ENCODE measurements at places on chromosomes 11 and 22.

DNA sequence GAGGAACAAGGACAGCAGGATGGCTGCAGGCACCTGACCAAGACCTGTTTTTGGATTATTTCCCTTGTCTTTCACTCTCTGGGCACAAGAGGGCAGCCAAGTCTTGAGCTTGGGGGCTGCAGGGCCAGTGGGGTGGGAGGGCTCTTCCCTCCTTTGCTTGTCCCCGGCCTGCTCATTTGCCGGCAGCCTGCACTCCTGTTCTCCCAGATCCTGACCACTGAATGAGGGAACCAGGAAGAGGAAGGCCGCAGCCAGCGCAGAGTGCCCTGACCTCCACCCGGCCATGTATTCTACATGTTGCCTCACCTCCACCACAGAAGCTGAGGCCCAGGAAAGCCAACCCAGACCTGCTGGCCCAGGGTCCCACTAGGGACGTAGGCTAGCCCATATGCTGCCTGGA, 15.5 kb upstream of the NNMT start:
- peak; percentile 72 for DNase-seq

DNA sequence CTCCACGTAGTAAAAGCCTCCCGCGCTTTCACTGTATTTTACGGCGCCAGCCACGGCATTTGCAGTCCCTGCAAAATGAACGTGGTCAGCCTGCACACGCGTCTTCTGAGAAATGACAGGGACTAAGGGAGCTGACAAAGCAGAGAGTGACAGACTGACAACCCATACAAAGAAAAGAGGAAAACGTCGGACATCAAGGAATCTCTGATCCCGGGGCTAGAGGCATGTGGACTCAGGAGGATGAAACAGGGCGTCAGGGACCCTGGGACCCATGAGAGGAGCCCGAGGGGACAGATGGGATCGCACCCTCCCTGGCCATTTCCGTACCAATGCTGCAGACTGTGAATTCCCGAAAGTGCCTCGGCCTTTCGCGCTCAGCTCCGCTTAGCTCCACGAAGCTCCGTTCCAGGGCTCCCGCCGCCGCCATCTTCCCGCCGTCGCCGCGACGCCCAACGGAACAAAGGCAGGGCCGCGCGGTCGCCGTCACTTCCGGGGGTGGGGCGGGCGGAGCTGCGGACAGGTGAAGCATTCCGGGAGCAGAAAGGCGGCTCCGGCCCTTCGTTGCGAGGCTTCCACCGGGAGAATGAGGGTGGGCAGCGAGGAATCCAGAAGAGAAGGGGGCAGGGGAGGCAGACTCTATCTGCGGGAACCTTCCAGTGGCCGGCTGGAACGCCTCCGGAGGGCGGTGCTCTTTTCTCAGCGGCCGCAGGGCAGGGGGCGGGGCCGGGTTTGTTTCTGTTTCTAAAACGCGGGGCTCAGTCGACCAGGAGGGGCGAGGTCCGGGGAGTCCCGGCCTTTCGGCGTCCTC, at the start of gene NUP160:
Gene NUP160 (minus strand): TSS at position 459 of the 808 bp plus-strand sequence. CDS start 32 bp downstream, at position 427.
- peak; percentile 17 for DNase-seq

- DNase-seq = no peak
These were observed 31.1 kb downstream of the FADS3 start for GRCh38 chr11:61860054-61860903.

- no peak for DNase-seq
These were observed 58.8 kb downstream of the SLN start for GRCh38 chr11:107653076-107653475.

DNA sequence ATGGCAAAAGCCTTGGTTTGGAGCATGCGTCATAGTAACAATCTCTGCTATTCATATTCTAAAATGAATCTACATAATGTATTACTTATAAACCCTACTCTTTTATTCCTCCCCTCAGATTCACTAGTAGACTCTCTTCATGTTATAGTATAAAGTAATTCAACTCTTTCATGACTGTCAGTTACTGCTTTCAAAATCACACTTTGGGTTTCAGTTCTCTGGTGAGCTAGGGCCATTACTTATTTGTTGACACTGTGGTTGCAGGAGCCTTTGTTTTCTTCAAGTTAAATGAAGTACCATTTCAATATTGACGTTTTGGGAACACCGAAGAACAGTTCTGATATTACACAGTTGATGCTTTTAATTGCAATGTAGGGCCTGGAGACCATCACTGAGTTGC, 378.4 kb downstream of the DDX10 start:
- DNase-seq = no peak

- no peak for DNase-seq
These were observed 25.7 kb upstream of the SEPTIN5 start for GRCh38 chr22:19688301-19689290.

DNA sequence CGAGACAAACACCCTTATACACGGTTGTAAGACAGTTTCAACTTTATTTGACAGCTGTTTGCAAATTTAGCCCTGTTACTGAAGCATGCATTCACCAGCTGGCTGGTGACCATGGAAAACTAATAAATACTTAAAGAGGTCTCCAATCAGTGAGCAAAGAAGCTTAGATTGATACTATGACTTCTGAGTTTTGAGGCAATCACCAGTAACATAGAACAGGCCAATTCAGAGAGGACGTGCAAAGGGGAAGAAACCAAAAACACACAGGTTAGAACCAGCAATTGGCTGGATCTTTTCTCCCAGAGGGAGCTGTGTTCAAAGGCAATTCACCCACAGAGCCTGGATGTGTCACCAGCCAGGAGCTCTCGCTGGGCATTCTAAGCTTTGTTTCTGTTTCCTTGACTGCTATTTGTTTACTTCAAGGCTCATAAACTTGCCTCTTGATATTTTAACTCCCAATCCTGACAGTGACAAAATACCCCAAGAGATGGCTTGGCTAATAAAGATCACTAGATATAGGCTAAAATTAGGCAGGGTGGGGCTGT, 113.6 kb upstream of the MTMR2 start:
- no peak for DNase-seq

Data from fibroblast of skin of left quadriceps (primary cell).